ENCODE measurements at places on chromosomes 2 and 18.

DNA sequence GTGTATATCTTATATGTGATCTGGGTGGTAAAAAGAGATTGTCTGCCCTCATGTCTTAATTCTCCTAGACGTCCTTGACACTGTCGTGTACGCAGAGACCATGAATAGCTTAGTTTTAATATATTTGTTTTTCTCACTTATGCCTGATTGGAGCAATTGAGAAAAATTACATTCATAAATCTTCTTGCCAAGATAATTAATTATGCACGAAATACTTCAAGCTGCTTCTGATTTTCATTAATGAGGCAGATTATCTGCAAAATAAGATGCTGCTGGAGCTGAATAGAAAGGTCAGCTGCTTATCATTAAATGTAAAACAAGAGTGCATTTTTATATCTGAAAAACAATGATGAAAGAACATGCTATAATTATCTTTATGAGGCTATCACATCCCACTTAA lies 95.9 kb downstream of the CCDC141 start:
- DNase-seq, result no peak

DNA sequence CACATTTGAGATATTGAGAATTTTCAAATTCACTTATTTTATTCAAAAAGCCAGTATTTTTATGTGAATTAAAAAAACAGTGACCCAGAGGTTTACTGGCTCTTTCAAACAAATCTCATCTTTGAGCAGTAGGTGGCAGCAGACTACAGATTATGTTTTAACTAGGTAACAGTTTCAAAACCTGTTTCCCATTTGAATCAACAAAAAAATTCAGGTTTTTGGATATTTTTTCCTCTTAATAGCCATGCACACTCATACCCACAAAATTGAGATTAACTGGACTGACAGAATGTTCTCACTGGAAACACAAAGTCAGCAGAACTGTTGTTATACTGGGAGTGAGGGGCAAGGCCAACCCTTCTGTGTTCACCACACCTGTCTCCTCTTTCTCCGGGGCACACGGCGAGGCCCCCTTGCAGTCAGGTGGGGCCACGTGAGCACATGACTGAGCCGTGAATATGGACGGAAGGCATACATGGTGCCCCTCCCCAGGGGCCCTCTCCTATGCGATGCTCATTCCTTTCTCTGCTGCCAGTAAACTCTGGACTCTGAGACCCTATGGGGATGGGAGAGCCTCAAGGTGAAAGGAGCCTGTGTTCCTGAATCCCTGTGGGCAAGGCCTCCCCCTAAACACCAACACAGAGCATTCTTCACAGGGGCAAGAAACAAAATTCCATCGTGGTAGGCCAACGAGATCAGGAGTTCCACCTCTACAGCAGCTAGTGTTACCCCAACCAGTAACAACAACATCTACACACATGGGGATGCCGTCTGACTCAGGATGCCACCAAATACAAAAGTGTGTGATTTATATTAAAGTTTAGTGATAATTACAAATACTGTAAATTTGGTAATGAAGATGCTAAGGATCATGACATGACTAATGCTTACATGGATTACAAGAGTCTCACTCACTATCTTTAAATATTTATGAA lies 80.4 kb downstream of the LPIN2 start:
- DNase-seq, result peak; percentile 79

DNA sequence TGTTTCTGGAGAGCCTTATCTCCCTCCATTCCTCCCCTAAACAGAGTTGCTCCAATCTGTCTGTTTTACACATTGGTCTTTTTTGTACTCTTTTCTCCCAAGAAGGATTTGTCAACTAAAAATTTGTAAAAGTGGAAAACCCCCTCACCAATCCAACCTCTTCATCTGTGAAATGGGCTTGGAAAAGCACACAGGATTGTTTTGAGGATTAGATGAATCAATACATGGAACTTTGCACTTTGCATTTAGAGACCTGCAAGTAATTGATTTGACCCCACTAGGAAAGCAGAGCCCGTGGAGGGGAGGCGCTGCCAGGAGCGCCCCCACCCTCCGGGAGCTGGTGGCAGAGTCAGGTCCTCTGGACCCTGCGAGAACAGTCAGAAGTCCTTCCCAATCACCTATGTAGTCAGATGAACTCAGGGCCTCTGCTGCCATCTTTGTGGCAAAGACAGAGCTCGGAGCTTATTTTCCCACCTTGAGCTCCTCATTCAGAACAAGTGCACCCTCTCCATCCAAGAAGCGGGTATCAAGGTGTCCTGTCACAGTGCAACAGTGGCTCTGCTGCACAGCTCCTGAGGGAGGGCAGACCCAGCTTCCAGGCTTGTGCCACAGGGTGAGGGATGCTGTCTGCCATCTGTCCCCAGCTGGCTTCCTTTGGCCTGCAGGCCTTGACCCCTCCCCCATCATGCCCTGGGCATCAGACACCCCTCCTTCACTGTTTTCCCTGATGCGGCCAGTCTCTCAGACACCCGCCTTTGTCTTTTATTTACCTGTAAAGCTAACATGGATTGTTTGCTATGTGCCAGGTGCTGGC lies 1.7 kb upstream of the TMEM185B start:
- DNase-seq, result no peak

DNA sequence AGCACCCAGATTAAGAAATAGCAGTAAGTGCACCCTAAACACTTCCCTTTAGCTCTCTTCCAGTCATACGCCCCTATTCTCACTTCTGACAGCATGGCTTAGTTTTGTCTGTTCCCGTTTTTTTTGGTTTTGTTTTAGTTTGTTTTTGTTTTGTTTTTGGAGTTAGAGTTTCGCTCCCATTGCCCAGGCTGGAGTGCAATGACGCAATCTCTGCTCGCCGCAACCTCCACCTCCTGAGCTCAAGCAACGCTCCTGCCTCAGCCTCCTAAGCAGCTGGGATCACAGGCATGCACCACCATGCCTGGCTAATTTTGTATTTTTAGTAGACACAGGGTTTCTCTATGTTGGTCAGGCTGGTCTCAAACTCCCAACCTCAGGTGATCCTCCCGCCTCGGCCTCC lies 2067.7 kb downstream of the SUCLG1 start:
- no peak for DNase-seq

- DNase-seq, result no peak
Measured at GRCh38 chr2:123532126-123532525, 493.0 kb upstream of the CNTNAP5 start.
